T-helper 1 cell (primary cell): ENCODE measurements at places on chromosomes 5 and 9.

DNA sequence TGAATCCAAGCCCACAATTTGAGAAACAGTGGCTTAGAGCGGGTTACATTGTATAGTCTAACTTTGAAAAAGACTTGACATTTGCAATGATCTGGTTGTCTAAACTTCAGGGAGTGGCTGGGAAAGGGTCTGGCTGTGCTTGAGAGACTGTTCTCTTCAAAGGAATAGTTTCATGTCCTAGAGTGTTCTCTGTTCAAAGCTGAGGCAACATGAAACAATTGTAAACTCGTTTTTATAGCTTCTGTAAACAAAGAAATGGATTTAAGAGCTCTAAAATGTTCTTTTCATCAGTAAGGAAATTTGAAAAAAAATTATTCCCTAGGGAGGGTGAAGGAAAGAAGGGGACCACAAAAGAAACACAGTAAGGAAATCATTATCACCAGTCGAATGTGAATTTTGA is 41.6 kb downstream of the FOCAD start:
- no peak for DNase-seq

GRCh38 chr5:102922799-102923477 is 167.8 kb downstream of the PAM start:
- no peak for DNase-seq

DNA sequence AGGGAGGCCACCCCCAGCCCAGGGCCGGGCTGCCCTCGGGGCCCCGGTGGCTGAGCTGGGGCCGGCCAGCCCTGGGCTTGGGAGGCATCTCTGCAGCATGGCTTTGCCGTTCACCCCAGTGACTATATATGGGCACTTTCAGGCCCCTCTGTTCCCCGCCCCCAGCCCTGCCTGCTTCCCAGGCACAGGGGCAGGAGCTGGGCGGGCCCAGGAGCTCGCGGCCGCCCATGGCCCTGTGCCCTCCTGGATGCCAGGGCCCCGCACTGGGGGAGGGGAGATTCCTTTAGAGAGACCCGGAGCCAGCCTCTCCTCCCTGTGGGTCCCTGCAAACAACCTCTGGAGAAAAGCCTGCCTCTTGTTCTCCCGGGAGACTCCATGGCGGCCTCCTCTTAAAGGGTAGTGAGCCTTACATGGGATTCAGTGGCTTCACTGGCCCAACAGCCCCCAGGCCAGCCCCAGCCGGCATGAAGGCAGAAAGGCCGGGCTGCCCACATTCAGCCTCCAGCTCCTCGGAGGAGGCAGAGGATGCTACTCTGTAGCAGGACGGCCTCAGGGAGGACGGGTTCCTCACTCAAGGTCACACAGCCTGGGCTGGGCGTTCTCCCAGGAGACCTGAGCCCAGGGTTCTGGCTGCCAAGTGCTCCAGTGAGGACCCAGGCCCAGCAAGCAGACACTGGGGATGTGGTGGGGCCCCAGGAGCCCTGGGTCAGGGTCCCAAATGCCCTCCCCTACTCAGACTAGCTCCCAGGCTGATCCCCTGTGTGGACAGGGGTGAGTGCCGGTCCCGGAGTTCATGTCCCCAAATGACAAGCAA is 4.1 kb downstream of the NACC2 start:
- no peak for DNase-seq

DNA sequence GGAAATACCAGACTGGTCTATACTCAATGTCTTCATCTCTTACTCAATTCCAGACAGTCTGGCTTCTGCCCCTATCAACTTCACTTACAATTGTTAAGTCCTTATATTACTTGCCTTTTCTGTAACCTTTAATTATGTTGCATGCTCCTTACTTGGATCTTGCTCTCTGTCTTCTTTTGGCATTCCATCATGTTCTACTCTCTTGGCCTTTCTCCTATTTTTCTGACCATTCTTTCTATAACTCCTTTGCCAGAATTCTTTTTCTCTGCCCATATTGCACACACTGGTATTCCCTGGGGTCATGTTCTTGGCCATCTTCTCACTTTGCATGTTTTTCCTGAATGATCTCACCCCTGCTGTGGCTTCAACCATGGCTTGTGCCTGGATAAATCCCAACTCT is 209.8 kb upstream of the ZNF462 start:
- DNase-seq, result no peak

GRCh38 chr5:133358271-133358670 is 254.1 kb downstream of the FSTL4 start:
- DNase-seq, result no peak

DNA sequence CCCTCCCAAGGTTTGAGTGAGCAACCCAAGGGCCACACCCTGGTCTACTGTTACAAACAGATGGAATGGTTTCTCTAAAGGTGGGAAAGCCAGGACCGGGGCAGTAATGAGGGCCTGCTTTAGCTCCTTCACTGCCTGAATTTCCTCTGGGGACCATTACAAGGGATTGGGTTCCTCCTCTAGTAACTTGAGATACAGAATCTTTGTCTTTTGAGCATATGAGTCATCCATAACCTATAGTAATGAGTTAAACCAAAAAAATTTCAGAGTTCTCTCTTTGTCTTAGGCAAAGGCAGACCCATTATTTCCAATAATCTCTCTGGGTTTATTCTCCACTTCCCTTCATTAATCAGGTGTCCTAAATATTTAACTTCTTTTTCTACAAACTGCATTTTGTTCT is 618.8 kb downstream of the HINT1 start:
- no peak for DNase-seq

- no peak for DNase-seq
Measured at GRCh38 chr5:31598640-31599611, 40.0 kb upstream of the PDZD2 start.

DNA sequence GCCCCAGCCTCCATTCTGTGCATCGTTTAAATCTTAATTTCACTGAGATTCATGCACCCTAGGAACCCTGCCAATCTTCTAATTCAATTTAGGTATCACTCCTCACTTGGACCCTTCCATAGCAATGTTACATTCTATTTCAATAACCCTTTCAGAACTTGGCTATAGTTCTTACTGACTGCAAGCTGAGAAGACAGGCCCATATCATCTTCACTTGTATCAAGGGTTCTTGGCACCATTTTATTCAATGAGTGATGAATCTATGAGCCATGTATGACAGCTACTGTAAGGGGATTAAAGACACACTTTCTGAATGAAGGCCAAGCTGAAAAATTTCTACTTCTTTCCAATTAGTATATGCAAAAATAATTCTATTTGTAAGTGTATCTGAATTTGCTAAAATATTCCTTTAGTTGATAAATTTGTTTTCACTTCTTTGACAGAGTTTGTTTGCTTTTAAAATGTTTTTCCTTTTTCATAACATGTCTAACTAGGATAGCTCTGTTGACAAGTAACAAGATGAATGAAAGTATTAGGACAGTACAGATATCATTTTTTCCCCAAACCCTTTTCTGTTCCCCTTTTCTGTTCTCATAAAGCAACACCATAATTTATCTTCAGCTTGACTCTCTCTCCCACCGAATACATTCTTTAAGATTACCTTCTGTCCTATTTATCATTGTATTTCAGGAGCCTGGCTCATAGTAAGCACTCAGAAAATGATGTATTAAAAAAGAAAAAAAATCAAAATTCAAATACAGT is 9.6 kb downstream of the ITGA2 start:
- DNase-seq, result no peak

DNA sequence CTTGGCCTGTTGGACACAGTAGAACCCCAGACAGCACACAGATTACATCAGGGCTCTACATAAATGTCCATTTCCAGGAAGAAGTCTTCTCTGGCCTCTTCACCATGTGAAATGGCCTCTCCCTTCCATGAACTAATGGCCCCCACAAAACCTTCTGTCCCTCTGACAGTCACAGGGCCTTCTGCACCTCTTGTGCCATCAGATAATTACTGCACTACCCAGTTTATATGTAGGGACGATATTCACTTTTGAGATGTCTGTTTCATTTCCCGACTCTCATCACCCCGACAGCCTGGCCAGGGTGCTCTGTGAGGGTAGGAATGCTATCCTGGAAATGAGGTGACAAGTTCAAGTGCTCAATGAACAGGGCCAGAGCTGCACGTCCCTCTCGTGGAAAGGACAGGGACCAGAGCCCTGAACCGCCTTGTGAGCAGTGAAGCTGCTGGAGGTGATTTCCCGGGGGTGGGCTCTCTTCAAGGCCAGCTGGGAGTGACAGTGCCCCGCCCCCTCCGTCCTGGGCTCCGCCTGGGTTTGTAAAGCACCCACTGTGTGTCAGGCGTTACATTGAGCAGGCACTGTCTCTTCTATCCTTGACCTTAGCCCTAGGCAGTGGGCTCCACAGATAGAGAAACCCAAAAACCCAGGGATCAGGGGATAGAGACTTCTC is 3.0 kb upstream of the FAM78A start:
- DNase-seq, result no peak
